ENCODE measurements at places on chromosomes 11 and 22.

DNA sequence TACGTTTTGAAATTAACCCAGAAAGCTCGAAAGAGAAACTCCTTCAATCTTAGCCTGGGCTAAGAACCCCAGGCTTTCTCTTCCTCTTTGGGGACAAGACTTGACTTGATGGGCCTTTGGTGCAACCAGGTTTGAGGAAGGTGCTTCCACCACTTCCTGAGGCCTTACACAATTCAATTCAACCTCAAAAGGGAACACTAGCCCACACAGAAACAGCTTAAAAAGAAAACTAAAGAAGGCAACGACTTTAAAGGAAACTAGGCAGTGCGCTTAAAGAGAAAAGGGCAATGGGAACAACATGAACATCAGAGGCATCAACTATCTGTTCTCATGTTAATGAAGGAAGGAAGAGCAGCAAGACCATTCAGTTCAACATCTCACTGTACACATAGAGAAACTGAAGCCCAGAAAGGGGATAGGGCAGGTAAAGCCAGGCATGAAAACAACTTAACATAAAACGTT, 24.8 kb downstream of the PAK1 start:
- peak; percentile 23 for DNase-seq

DNA sequence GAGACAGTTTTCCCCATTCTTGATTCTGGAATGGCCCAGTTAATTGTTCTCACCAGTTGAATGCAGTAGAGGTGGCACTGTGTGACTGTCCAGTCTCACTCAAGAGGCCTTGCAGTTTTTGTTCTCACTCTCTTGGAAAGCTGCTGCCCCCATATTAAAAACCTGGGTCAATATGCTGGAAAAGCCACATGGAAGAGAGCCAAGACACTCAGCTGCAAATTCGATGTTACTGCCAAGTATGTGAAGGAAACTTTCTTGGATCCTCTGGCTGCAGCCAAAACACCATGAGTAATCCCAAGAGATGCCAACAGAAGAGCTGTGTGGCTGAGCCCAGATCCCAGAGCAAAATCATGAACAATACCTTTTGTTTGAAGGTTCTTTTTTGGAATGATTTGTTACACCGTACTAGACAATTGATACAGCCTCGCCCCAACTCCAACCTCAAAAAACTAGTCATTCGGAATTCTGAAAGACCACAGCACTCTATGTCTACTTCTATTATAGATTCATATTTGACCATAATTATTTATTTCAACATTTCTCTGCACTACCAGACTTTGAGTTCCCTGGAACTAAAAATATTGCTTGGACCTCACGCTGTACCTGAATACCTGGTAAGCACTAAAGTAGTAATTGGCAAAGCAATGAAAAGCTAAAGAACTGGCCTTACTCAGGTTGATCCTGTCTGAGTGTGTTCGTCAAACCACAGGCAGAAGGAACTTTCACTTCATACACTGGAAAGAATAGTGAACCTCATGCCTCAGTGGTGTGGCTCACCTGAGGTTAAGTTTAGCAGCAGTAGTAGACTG, 378.8 kb downstream of the ETS1 start:
- DNase-seq: no peak

- no peak for DNase-seq
Measured at GRCh38 chr22:30301995-30302809, 12.9 kb upstream of the CASTOR1 start.

DNA sequence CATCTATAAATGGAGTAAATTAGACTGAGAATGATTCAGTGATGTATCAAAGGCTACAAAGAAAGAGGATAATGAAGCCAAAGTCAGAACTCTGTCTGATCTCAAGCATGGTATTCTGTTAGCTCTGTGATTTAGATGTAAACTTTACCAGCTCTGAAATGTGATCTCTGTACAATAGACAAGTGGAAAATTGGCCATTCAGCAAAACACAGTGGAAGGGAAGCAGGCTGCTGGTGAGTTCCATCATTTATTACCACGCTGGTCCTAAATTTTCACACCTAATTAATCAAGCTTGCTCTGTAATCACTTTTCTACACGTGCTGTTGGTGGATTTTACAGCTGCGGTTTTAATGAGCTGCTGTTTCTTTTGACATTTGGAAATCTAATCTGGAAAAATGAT, 145.1 kb upstream of the OPCML start:
- DNase-seq: no peak

DNA sequence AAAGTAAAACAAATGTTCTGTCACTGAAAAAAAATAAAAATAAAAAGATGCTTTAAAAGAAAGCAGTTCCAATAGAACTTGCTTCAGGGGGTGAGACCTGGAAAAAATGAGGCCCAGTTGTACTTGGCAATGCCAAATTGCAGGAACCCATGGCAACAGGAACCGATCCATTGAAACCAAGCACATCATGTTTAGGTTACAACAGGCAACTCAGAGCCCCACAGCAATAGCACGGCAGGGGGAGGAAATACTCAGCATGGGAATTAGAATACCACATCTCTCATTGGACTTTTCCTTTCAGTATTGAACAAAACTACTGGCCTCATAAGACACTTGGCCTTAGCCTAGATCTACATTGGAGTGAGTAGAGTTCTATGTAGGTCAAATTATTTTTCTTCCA, 84.3 kb downstream of the MSANTD4 start:
- no peak for DNase-seq

- DNase-seq: peak; percentile 32
Measured at GRCh38 chr22:18091916-18092526, 14.2 kb downstream of the PEX26 start.

DNA sequence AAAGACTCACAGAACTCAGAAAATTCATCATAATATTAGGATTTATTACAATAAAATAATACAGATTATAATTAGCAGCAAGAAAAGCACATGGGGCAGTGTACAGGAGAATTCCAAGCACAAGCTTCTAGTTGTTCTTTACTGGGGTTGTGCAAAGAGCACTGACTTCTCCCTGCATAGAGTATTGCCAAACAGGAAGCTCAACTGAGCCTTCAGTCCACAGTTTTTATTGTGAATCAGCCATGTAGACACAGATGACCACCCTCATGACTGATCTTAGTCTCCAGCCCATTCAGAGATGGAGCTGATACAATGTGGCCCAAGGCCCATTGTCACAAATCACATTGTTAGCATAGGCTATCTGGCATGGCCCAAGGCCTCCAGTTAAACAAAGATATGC, 798.9 kb downstream of the KCNA4 start:
- no peak for DNase-seq

GRCh38 chr11:133156986-133157745, 375.1 kb downstream of the OPCML start:
- DNase-seq: no peak
